NCI-H524 treated with DMSO at 0.1 percent for 48 hours (cell line): ENCODE measurements at places on chromosomes 4 and X.

GRCh38 chrX:20571611-20572010 lies 304.9 kb upstream of the RPS6KA3 start:
- no peak for DNase-seq

DNA sequence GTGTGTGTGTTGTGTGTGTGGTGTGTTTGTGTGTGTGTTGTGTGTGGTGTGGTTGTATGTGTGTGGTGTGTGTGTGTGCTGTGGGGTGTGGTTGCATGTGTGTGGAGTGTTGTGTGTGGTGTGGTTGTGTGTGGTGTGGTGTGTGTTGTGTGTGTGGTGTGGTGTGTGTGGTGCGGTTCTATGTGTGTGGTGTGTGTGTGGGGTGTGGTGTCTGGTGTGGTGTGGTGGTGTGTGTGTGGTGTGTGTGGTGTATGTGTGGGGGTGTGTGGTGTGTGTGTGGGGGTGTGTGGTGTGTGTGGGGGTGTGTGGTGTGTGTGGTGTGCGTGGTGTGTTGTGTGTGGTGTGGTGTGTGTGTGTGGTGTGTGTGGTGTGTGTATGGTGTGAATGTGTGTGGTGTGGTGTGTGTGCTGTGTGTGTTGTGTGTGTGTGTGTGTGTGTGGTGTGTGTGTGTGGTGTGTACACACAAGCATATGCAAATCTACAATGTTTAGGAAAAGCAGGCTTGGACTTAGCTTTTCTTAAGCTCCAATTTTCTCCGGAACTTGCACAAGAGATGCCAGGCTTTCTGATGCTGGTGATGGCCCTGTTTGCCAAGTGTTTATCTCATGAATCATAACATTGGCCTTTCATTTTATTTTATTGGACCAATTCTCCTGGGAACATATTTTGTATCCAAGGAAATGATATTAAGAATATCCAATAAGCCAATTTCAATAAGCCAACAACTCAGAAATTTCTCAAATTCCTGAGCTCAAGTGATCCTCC lies 148.7 kb downstream of the SPATA18 start:
- no peak for DNase-seq

DNA sequence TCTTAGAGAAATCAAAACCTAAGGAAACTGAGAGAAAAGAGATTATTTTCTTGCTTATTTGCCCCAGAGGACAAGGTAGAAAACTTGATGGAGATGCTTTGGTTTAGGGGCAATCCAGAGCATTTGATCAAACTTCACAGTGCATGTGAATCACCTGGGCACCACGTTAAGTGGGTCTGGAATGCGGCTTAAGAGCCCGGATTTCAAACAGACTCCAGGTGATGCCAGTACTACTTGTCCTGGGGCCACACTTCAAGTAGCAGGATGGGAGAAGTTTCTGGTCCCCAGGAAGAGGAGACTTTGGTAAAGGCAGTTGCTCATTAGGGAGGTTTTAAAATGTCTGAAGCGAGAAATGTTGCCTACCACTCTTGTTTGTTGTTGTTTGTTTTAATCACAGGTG lies 51.8 kb downstream of the PHOX2B start:
- no peak for DNase-seq

DNA sequence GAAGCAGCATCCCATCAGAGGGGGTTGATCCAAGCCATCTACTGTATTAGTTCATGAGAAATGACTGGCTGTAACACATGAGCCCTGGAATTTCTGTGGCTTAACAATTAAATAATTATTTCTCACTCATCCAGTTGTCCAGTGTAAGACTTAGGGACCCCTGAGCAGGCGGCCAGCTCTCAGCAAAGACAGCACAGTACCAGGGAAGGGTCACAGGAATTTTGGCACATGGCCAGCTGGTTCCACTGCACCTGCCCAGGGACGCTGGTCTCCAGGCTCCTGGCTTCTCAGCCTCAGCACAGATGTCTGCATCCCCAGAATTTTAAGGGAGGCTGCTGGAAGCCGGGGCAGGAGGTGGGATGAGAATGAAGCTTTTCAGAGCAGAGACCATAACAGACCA lies 93.7 kb upstream of the DHRSX start:
- DNase-seq = no peak

GRCh38 chr4:4761128-4761982 lies 98.1 kb upstream of the MSX1 start:
- DNase-seq = peak; percentile 48

- DNase-seq = no peak
Measured at GRCh38 chr4:162494935-162495334, 331.1 kb upstream of the FSTL5 start.

DNA sequence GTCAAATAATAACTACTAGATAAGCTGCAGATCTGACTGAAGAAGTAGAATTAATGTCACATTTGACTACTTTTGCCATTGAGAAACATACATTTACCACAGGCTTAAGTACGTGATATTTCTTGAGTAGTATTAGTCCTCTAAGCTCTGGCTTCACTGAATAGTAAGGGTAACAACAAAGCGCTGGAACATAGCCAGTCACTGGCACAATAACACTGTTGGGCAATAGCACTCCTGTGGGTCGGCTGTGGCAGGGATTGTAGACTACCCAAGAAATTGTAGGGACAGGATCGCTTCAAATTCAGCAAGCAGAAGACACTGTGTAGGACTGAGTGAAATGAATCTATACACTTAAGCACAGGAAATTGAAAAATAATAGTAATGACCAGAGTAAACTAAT lies 27.1 kb upstream of the IL15 start:
- no peak for DNase-seq

- DNase-seq = no peak
Measured at GRCh38 chrX:69268611-69269010, 103.4 kb upstream of the PJA1 start.

GRCh38 chr4:27084685-27085361 lies 224.2 kb downstream of the STIM2 start:
- peak; percentile 32 for DNase-seq

DNA sequence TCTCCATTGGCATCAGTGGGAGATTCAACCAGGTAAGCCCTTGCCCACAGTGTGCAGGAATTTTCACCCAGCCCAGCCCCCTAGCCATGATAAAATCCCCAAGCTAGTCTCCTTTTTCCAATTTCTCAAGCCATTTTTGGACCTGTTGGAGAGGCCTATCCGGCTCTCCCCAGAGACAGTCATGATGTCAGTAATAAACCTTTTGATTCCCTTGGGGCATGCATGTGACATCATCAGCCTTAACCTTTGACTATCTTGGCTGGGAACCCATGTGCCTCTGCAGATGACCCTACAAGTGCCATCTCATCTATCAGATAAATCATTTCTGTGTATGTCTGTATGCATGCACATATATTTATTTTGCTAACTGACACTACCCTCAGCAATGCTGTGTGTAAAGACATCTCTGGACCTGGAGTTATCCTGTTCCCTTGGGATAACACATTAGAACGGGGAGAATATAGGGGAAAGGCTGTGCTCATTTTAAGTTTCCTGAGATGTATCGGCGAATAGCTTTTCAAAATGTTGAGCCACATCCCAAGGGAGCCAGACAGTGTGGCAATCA lies 51.0 kb downstream of the CYTL1 start:
- no peak for DNase-seq

DNA sequence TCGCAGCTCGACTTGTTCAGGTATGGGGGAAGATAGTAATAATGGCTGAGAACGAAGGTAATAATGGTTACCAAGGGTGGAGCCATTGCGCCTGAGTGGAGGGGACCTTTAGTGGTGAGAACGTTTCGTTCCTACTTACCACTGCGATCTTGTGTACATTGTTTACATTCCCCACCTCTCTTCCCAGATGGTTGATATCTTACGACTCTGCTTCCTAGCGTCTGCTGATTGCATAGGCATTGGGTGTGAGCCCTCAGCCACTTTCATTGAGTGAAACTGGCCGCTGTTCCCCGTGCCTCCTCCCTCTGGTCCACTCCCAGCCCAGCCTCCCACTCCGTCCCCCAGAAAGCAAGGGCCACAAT lies 850 bp downstream of the IGBP1 start:
- DNase-seq = no peak

- no peak for DNase-seq
Measured at GRCh38 chr4:34422472-34423175, 1821.7 kb downstream of the ARAP2 start.

DNA sequence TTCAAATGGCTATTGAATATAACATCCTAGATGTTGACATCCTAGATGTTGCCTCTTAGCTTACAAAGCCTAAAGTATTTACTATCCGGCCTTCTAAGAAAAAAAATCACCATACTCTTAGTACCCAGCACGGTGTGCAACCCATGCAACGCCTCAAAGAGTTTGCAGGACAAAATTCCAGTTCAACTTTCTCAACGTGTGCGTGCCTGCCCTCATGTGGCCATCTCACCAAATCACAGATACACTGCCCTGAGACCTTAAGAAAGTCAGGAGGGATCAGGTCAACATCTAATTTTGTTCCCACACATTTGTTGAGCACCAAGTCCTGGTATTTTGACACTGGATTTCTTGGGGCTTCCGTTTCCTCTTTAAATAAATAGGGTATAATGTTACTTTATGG lies 68.3 kb downstream of the CRMP1 start:
- DNase-seq = no peak

GRCh38 chrX:16981209-16981608 lies 34.8 kb downstream of the REPS2 start:
- DNase-seq = no peak

DNA sequence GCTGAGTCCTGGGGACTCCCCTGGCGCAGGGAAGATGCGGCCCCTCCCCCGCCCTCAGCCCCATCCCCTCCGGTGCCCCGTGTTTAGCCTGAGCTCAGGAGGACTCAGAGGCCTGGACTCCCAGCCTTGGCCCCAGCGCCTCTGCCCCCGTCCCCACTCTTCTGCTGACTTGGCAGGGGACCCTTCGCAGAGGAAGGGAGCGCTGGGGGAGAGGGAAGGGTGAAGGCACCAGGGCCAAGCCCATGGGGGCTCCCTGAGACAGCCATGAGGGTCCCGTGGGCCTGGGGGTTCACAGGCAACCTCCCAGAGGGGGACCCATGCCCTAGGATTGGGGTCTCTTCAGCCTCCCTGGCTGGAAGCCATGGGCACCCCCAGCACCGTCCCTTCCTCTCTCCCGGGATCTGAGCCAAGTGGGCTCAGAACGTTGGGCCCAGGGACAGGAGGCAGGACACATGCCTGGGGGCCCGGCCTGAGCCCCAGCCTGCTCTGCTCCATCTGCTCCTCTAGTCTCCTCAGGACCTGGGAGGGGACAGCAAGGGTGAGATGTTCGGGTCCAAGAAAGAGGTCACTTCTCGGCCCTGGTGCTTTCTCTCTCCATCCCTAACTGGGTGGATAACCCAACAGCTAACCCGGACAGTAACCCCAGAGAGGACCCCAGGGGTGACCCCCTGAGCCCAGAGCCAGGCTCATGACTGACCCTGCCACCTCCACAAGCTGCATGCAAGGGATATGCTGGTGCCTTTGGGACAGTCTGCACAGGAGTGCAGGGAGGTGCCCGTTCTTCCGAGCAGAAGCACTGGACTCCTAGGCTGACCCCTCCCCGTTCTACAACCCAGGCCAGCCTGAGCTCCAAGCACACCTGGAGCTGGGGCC lies 1.5 kb upstream of the CPLX1 start:
- DNase-seq = no peak

DNA sequence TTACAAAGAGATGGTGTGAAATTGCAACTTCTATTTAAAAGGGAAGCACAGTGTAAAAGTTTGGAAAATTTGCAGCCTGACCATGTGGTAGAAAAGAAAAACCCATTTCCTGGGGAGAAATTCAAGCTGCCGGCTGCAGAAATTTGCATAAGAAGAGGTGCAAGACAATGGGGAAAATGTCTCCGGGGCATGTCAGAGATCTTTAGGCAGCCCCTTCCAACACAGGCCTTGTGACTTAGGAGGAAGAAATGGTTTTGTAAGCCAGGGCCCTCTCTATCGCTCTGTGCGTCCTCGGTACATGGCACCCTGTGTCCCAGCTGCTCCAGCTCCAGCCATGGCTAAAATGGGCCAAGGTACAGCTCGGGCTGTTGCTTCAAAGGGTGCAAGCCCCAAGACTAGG lies 40.4 kb downstream of the CCDC158 start:
- DNase-seq = no peak

DNA sequence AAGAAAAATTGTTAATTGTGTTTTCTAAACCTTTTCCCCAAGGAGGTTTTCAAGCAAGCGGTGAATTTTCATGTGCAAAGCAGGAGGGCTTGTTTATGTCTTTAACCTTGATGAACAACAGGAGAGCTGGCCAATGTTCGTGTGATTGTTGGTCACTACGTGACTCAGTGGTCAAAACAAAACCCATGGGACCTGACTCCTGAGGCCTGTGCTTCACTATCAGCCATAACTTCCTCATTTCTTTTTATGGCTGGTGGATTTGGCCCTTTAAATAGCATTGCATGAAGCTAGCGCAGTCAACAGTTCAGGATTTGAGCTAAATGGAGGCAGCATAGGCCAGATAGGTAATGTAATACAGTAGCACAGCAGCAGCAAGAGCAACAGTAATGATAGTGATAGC lies 80.5 kb downstream of the MID1IP1 start:
- DNase-seq = no peak

DNA sequence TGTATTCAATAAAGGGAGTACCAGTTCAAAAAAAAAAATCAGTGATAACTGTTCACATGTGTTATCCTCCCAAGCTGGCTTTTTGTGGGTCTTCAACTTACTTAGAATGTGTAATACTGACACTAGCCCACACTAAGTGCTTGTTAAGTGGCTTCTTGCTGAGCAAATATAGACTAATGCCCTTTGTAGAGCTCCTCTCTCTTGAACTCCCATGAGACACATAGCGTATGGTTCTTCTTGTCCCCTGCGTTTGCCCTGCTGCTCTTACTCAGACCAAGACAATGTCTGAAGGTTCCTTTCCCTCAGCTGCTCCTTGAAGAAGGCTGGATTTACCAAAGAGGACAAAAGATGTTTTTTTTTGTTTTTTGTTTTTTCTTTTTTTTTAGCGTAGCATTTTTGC lies 110.9 kb downstream of the FRAS1 start:
- peak; percentile 86 for DNase-seq

DNA sequence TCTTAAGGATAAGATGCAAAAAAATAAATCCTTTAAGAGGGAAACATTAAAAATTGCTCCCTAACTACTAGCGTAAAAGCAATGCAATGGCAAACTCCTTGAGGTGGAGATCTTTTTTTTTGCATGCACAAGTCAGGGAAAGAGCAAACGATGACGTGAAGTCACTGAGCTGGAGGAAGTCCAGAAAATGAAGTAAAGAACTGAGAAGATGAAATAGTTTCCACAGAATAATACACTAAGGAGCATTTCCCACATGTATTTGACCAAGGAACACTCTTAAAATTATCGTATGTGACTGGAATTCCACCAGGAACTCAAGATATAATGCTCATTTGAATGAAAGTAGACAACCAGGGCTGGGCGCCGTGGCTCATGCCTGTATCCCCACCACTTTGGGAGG lies 21.0 kb upstream of the DOCK11 start:
- no peak for DNase-seq
